ENCODE measurements at places on chromosomes 3 and 15.

DNA sequence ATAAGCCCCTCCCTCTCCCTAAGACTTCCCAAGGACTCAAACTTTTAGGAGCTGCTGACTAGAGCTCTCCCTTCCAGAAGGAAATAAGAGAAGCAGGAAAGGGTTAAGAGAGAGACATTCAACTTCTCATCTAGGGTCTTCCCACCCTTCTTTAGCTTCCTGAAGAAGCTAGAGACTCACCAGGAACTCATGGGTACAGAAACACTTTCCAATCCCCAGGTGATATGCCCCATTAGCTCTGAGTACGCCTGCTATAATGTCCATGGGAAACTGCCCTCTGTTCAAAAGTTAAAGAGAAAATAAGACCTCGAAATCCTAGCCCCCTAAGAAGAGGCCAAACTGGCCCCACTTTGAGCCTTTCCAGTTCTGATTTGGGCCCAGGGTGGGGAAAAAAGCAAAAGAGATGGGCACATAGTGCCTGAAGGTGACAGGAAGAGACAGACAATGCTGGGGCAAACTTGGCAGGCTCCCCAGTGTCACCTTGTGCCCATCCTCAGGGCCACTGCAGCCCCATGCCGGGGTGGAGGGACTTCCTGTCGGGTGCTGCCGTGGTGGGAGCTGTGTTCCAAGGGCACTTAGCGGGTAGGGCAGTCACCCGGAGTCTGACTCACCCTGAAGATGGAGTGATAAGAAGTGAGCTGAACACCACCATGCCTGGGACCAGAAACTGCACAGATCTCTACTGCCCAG lies 29.5 kb downstream of the CCDC12 start:
- peak; percentile 29 for DNase-seq

- no peak for DNase-seq
Measured at GRCh38 chr3:183018421-183019192, 38.3 kb upstream of the DCUN1D1 start.

GRCh38 chr3:50340448-50341329 lies at the start of gene RASSF1:
Gene RASSF1 (minus strand): TSS chr3:50340836. CDS start chr3:50340805, 31 bp downstream.
- DNase-seq = no peak

GRCh38 chr15:60118146-60118545 lies 114.0 kb downstream of the FOXB1 start:
- DNase-seq = no peak

DNA sequence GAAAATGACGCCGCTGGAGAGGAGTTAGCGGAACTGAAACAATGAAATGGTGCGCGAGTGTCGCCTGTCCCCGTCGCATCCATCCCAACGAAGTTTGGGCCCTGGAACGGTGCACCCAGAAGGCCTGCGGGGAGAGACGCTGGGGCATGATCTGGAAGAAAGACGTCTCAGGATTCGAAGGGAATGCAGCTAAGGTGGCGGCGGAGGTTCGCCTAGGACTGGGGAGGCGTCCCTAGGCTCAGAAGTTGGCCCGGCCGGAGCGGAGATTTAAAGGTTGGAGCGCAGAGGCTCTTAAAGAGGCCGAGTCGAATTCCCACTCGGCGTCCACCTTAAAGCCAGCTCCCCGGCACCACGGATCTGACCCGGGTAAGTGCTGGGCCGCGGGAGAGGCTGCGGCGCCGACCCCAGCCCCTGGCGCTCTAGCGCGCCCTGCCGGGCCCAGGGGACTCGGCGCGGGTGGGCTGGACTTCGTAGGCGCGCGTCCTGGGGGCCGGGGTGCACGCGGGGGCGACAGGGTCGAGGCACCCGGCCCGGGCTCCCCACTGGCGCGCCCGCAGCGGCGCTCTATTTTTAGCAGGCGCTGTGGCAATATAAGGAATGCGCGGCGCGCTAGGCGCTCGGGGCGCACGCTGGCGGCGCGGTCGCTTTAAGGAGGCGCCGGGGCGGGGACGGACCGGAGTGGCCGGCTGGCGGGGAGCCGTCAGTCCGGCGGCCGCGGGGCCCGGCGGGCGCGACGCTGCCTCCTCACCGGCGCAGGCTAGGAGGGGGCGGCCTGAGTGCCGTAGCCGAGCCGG lies at the start of gene MRAS:
TSS of gene MRAS (plus strand) at position 620 of the 794 bp plus-strand sequence. CDS start 24,305 bp downstream, outside the sequence.
- peak; percentile 76 for DNase-seq

GRCh38 chr3:51896607-51897305 lies 6.4 kb downstream of the IQCF1 start:
- DNase-seq = no peak

GRCh38 chr3:172262991-172263608 lies 185.2 kb downstream of the GHSR start:
- no peak for DNase-seq

GRCh38 chr15:96327155-96327741 lies 3.3 kb upstream of the NR2F2 start:
- DNase-seq = peak; percentile 89

DNA sequence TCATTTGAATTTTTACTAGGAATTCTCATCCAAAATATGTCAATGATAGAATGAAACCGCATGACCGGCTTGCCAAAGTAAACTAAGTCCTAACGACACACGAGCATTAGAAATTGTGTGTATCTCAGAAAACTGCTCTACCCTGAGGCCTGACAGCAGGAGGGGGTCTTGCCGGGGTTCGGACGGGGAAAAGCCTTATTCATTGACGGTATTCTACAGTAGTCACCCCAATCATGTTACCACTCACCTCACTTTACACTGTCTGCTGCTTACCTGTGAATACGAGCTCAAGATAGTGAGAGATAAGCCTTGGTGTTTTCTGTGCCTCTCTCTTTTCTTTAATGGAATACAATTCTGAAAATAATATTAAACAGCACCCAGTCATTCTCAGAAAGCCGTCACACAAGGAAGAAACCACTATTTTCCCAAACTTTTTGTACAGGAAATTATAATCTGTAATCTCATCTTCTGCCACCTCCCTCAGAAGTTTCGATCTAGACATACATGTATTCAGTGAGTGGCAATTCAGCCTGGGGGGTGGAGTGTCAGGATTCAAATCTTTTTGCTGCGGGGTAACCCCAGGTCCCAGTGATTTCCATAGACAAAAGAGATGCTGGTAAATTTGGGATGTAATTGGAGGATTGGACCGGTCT lies 492 bp upstream of the FAM43A start:
- no peak for DNase-seq

DNA sequence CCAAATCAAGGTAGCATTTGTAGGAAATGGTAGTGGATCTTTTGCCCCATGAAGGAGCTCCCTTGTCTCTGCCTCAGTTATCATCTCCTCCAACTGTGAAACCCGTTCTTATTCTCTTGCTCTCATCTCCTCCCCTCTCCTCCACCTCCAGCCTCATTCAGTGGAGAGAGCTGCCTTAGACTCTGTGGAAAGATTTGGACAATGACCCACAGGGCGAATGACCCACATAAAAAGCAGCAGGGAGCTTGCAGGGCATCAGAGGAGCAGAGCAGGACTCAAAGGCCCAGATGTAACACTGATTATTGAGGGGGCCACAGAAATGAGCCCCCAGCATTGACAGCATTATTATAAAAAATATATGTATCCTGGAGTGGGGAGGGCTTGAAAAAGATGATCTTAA lies 641.1 kb upstream of the CFAP20DC start:
- DNase-seq = no peak

GRCh38 chr3:53629402-53629723 lies 135.0 kb downstream of the CACNA1D start:
- no peak for DNase-seq

- DNase-seq = no peak
Measured at GRCh38 chr15:99006146-99006545, 1.4 kb downstream of the PGPEP1L start.

DNA sequence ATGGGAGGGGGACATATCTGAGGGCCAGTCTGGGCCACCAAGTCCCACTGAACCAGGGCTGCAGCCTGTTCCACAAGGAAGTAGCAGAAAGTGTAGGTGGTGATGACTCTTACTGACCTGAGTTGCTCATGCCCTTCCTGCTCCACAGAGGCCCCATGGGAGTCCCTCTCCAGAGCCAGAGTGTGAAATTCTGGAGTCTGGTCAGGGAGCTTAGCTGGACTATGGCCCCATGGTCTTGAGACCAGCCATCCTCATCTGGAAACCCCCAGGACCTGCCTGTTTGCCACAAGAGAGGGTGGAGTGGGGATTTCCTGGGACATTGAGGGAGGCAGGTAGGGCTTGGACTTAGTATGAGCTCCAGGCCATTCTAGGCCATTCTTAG lies 3.0 kb downstream of the SPINT1 start:
- no peak for DNase-seq

DNA sequence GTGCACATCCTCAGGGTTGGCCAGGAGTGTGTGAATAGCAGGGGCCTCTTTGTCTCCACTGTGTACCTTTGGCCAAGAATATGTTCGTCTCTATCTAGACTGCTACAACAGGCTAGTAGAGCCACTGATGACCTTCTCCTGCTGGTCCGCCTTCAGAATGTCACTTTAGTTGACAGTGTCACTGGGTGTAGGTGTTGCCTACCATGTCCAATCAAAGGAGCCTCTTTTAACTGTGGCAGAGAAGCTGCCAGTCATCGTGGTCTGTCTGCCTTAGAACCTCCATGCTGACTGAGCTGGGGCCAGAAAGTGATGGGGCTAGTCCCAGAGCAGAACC lies 40.1 kb downstream of the OXSR1 start:
- DNase-seq = no peak

- no peak for DNase-seq
Measured at GRCh38 chr15:74458473-74458872, 2.5 kb downstream of the UBL7 start.

- no peak for DNase-seq
Measured at GRCh38 chr15:81947548-81947947, 98.3 kb downstream of the MEX3B start.

DNA sequence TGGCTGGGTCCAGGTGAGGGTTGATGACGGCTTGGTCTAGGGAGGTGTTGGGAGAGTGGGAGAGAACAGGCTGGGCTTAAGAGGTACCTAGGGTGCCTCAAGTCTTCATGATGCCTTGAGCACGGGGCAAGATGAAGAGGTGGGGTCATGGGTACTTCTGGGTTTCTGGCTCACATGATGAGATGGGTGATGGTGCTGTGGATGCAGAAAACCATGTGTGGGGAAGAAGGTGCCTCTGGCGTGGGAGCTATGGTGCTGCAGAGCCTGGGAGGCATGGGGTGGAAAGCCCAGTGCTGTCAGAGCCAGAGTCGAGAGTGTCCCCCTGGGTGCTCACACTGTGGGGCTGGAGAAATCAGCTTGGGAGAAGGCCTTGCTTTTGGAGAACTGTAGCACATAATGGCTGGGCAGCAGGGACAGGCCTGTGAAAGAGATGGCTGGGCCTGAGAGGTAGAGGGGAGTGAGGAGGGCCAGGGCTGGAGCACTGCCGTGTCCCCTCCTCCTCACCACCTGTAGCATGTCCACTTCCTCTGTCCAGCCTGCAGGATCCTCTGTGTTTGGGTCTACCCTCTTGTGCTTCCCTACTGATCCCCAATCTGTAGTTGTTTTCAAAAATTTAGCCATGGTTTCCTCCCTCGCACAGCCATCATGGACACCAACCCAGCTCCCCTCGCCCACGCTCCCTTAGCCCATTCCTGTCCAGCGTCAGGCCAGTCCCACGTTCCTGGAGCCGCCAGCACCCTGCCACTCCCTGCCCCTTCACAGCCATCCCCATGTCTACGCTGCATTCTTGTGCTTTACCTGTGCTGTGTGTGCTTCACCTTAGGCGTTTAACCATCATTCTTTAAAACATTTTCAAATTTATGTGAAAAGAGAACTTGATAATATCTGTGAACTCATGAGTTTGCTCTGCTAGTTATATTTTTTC lies 132.0 kb downstream of the EEFSEC start:
- no peak for DNase-seq

- peak; percentile 24 for DNase-seq
Measured at GRCh38 chr3:8451696-8452095, 49.9 kb upstream of the LMCD1 start.

- no peak for DNase-seq
Measured at GRCh38 chr3:14138878-14139655, 14.2 kb downstream of the TMEM43 start.

DNA sequence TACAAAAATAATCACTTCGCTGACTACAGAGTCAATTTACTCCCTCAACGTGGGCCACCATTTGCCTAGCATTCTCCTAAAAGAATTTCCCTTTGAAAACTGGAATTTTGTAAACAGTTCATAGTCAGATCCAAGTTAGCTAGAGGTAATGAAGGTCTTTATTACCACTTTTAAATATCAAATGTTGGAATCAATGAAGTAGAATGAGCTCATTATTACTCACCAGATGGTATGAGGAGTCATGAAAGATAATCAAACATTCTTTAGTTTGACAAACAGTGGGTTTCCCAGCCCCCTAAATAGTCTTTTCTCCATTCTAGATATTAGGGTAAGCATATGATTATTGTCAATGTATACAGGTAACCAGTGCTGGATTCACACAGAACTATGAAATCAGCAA lies 455.7 kb upstream of the THBS1 start:
- DNase-seq = no peak

DNA sequence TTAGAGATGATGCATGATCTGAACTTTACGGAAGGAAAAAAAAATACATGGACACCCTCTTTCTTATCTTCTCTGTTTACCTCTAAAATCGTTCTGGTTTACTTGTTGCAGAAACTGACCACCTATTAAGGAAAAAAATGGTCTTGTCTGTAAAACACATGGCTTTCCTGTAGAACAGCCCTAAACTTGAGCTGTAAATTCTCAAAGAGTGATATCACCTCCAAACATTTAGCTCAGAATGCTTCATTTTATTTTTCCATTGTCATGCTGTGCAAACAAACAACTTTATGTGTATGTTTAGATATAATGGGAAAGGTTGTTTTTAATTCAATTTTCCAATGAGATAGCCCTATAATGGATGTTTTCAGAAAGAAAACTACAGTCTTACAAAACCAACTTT lies 237.4 kb upstream of the NR2F2 start:
- DNase-seq = no peak

DNA sequence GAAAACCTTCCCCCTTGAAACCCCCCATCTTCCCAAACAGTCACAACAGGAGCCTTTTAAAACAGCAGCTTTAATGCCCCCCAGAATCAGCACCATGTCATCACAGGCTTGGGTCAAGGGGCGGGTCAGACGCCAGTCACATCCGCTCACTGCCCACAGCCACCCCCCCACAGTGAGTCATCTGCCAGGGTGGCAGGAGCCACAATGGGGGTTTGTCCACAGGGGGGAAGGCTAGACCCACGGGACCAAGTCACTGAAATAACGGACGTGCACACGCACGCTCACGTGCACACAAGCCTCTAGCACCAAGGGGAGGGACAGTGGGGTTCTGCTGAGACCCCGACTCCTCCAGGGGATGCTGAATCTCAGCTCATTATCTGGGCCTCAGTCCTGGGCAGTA lies 441 bp upstream of the UCN2 start:
- peak; percentile 86 for DNase-seq

- no peak for DNase-seq
Measured at GRCh38 chr3:18058666-18059065, 316.2 kb upstream of the TBC1D5 start.

Data from RKO (cell line).